ENCODE measurements at places on chromosomes 7 and 10.

DNA sequence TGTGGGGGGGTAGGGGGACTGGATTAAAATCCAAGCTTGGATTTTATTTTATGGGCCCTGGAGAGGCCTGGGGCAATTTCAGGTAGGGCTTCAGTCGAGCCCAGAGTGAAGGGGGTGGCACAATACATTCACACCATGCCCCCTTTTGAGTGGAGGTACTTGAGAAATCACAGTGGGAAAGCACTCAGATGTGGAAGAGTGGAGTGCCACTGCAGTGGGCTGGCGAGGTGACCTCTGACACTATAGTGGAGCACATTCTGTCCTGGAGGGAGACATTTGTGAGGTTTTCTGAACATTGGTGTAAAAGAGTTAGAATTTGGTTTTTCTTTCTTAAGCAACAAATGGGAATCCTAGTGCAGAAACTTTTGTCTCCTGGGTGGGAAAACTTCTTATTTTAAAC, 143.2 kb downstream of the WNT2 start:
- no peak for DNase-seq

- DNase-seq, result no peak
Measured at GRCh38 chr7:47833211-47833610, 115.1 kb downstream of the PKD1L1 start.

DNA sequence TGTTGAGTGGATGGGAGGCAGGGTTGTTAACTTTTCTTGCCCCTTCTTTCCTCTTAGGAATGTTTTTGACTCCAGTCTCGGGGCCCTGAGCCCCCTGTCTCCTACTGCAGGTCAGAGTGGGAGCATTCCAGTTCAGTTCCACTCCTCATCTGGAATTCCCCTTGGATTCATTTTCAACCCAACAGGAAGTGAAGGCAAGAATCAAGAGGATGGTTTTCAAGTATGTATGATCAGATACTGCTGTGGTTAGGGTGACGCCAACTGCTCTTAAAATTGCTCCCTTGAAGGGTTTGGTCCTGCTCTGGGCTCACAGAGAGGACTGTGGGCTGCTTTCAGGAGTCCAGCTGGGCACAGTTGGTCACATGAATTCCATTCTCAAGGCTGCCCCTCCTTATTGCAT, 22.0 kb downstream of the VWA2 start:
- DNase-seq, result no peak

DNA sequence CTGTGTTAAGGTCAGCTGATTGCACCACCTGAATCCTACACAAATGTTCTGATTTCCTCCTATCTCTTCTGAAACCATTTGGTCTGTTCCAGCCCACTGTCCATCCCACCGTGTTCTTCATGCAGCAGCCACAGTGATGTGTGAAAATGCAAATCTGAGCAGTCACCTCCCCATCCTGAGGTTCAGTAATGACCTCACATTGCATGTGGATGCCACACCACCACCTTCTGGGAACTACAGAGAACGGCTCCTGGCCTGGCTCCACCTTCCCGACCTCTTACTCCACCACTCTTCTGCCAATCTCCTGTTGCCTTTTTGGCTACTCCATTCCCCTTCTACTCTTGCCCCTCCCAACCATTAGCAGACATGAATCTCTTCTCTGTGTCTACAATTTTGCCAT, 244.4 kb downstream of the TNS3 start:
- no peak for DNase-seq

DNA sequence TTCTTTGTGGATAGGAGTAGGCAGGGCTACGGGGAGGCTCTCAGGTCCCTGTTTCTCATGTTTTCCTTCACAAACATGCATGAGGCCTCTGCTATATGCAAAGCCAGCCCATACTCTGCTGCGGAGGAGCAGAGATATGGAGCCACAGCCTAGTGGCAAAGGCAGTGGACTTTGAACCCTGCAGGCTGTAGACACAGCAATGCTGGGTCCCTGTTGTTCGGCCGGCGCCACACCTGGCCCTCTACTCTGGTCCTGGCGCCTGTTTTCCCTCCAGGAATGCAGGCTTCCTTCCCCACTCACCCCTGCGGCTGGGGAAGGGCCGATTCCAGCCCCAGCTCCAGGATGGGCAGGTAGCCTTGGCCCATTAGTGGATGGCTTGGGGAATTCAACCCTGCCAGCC, 11.5 kb downstream of the CLRN3 start:
- no peak for DNase-seq

- no peak for DNase-seq
Measured at GRCh38 chr10:29257784-29258135, 31.1 kb upstream of the LYZL1 start.

DNA sequence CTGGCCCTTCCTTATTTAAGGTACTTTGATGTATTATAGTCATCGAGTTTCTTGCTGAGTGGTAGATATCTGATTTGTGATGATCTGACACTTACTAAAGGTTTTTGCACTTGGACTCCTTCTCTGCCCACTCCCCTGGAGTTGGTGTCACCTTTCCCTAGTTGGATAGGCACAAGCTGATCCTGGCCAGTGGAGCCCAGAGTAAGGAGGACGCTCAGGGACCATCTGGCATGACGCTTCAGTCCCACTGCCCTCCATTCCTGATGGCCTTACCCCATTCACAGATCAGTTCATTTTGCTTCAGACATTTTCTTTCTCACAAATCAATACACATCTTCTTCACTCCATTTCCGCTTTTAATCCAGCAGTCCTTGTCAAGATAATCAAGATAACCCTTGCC, 20.1 kb downstream of the ASB15 start:
- DNase-seq, result no peak

- no peak for DNase-seq
Measured at GRCh38 chr10:89245802-89246201, 5.8 kb downstream of the LIPA start.

GRCh38 chr7:128744366-128744905, 5.3 kb downstream of the CALU start:
- DNase-seq, result no peak

DNA sequence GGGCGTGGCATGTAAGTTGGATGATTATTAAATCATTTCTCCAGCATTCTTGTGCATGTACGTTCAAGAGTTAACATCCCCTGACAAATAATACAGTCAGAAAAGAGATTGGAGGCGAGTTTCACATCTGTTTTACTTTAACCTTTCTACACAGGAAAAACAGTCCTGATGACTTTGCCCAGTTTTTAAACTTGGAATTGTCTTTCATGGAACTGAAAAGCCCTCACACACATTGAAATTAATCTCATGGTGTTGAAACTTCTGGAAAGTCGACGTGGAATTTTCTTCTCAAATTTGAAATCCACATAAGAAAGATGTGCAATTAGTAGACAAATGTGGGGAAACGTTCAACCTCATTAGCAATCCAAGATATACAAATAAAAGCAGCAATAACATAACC, 31.2 kb upstream of the ZNF438 start:
- no peak for DNase-seq

- peak; percentile 14 for DNase-seq
Measured at GRCh38 chr10:91901784-91902677, 7.3 kb downstream of the FGFBP3 start.

All from activated T-cell treated with anti-CD3 and anti-CD28 coated beads for 1 hour (primary cell).